ENCODE measurements at places on chromosomes 7 and 10. TPM values are rescaled to one million over a fixed set of nuclear protein-coding genes. Genes with fewer than 3 reads are reported as not detected.

The NUTM2B gene
- 0.21 TPM for total RNA-seq

The CUX1 gene
- 59.7 TPM for total RNA-seq

The PALD1 gene
- total RNA-seq: 10.2 TPM

The ACSM6 gene
- total RNA-seq: 0.48 TPM

The ZNF727 gene
- total RNA-seq: 0.32 TPM

The PEX1 gene
- total RNA-seq: 63.7 TPM

The RAMP3 gene
- total RNA-seq: 5.7 TPM

The CCDC146 gene
- 25.7 TPM for total RNA-seq

The CTAGE4 gene
- 7.8 TPM for total RNA-seq

The ENO4 gene
- 0.74 TPM for total RNA-seq

The CDHR3 gene
- total RNA-seq: 10.8 TPM

The ZNF487 gene
- total RNA-seq: 18.1 TPM

The HYCC1 gene
- total RNA-seq: 79.1 TPM

The CHN2 gene
- total RNA-seq: 14.5 TPM

The OR2A5 gene
- not detected for total RNA-seq

The RNF32 gene
- total RNA-seq: 1.0 TPM

The INHBA gene
- 12.4 TPM for total RNA-seq

The CABCOCO1 gene
- total RNA-seq: 2.0 TPM

The SUMF2 gene
- total RNA-seq: 62.9 TPM

The ABHD11 gene
- total RNA-seq: 5.8 TPM

The SPDYE16 gene
- not detected for total RNA-seq

The AKR1B15 gene
- not detected for total RNA-seq

The P4HA1 gene
- total RNA-seq: 143 TPM

The TUBGCP2 gene
- 27.8 TPM for total RNA-seq

The HTR5A gene
- total RNA-seq: not detected

The PNLIPRP2 gene
- not detected for total RNA-seq

The SLC29A4 gene
- total RNA-seq: 2.7 TPM

The BRAT1 gene
- 18.2 TPM for total RNA-seq

The RBM20 gene
- total RNA-seq: 2.3 TPM

The HECW1 gene
- 0.16 TPM for total RNA-seq

The NXPH1 gene
- 2.0 TPM for total RNA-seq

The FBXW4 gene
- 47.2 TPM for total RNA-seq

The COL13A1 gene
- 9.2 TPM for total RNA-seq

The COMTD1 gene
- total RNA-seq: 2.3 TPM

The NKX2-3 gene
- 0.11 TPM for total RNA-seq

The KIF11 gene
- 26.6 TPM for total RNA-seq

The ITGB1 gene
- 1,010 TPM for total RNA-seq

The FLNC gene
- total RNA-seq: 136 TPM

The LRRN3 gene
- 39.1 TPM for total RNA-seq

The CCDC136 gene
- 18.4 TPM for total RNA-seq

The GALNT17 gene
- total RNA-seq: 27.0 TPM

The CFAP46 gene
- 0.53 TPM for total RNA-seq

The COL17A1 gene
- 9.8 TPM for total RNA-seq

The NKX1-2 gene
- total RNA-seq: not detected

The SEC61G gene
- 177 TPM for total RNA-seq
